ENCODE measurements at places on chromosomes 3 and 15.

GRCh38 chr15:60509470-60509869 is 30.5 kb upstream of the ICE2 start:
- no peak for DNase-seq

GRCh38 chr3:112092496-112093179 is 6.4 kb downstream of the C3orf52 start:
- DNase-seq = no peak

GRCh38 chr15:83062768-83063180 is 4.3 kb downstream of the BTBD1 start:
- no peak for DNase-seq

DNA sequence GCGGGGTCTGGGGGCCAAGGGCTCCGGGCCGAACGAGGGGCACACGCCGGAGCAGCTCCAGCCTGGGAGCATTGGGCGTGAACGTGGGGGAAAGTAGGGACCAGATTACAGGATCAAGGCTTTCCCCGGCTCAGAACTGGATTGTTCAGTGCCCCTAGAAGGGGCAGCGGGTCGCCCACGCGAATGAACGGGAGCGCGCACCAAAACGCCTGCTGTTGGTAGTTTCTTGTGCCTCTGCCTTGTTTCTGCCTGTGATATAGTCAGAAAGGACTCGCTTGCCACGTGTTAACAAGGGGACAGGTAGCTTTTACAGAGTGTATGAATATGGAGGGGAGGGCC is 1.1 kb downstream of the CASR start:
- no peak for DNase-seq

DNA sequence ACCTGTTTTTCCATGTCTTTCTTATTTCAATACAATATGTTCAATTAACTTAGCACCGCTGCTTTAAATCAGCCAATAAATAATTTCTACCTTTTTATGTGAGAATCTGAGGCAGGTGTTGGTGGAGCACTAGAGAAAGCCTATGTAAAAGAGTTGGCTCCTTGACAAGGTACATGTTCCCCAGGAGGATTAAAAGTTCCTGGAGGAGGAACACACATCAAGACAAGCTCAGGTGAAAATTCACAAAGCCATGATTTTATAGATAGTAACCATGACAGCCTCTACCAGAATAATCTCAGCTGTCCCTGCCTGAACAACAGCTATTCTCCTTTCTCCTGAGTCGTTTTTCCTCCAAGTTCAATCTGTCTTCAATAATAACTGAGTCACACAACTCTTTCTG is 3.4 kb upstream of the ZBED2 start:
- DNase-seq = no peak

- DNase-seq = no peak
Measured at GRCh38 chr3:115071166-115071565, 75.9 kb downstream of the ZBTB20 start.

DNA sequence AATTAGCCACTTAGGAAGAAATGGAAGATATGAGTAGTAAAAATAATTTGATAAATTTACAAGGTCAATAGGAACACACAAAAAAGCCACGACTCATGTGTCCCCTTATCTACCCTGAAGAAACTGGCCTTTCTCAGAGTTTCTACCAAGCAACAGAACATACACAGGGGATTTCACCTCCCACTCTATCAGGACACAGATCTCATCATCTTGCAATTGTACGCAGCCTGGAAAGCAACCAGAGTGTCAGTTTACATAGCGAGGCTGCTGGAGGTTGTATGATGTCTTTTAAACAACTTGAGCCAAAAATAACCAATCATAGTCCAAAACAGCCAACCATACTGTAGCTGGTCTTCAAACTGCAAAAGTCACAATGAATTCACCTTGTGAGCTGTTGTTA is 19.7 kb upstream of the LMOD3 start:
- DNase-seq = no peak

- DNase-seq = no peak
Measured at GRCh38 chr15:30062881-30063280, 19.9 kb upstream of the GOLGA8J start.

- no peak for DNase-seq
Measured at GRCh38 chr3:113222451-113223086, 11.2 kb downstream of the BOC start.

DNA sequence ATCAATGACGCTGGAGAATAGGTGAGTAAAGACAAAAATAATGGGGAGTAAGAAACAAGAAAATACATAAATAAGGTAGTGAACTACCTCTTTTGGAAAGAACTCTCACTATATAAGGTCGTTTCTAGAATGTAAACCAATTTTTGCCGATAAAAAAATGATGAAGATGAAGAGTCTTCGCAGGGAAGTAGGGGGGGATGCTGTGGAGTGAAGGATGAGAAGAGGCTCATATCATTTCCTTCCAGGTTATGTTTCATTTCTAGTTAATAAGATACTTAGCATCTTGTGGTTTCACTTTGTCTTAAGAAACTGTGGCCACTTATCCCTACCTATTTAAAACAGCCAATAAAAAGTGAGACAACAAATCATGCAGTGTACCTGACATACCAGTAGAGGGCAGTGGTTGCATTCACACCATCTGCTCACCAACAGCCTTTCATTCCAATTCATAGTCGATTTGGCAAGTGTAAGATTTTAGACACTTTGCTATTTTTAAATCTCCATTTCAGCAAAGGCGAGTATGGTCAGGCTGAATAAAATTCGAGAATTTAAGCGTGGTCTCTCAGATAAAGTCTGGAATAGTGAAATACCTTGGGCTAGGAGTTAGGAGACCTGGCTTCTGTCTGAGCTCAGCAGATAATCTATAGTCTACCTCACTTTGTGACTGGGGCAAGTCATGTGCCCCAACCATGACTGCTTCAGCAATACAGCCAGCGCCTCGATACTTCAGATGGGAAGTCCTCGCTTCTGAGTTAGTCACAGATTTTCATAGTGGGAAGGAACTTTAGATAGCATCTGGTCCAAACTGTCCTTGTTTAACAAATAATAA is 28.9 kb upstream of the ICE2 start:
- DNase-seq = peak; percentile 61

- DNase-seq = no peak
Measured at GRCh38 chr3:74532446-74532845, 82.0 kb downstream of the CNTN3 start.

- no peak for DNase-seq
Measured at GRCh38 chr3:129261894-129262293, 12.5 kb downstream of the COPG1 start.

GRCh38 chr3:190645932-190646460 is 132.1 kb downstream of the IL1RAP start:
- DNase-seq = no peak

DNA sequence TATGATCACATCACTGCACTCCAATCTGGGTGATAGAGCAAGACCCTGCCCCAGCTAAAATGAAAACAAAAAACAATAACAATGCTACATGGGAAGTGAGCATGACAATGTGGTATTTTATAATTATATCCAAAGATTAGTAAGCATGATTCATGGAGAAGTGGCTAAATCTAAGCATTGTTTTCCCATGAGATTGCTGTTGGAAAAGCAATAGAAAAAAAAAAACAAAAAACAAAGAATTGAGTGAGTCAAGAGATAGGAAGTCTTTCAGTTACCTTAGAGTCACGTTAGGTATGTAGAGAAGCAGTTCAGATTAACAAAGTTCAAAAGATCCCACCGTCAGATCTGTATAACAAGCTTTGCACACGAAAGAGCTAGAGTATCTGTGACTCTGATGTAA is 210.3 kb upstream of the CNTN6 start:
- no peak for DNase-seq

GRCh38 chr3:34008836-34009809 is 210.7 kb downstream of the PDCD6IP start:
- no peak for DNase-seq

GRCh38 chr3:9809239-9809614 is 835 bp upstream of the TTLL3 start:
- no peak for DNase-seq

- no peak for DNase-seq
Measured at GRCh38 chr3:29239376-29239775, 41.5 kb upstream of the RBMS3 start.

- DNase-seq = no peak
Measured at GRCh38 chr3:2114617-2115275, 16.1 kb downstream of the CNTN4 start.

DNA sequence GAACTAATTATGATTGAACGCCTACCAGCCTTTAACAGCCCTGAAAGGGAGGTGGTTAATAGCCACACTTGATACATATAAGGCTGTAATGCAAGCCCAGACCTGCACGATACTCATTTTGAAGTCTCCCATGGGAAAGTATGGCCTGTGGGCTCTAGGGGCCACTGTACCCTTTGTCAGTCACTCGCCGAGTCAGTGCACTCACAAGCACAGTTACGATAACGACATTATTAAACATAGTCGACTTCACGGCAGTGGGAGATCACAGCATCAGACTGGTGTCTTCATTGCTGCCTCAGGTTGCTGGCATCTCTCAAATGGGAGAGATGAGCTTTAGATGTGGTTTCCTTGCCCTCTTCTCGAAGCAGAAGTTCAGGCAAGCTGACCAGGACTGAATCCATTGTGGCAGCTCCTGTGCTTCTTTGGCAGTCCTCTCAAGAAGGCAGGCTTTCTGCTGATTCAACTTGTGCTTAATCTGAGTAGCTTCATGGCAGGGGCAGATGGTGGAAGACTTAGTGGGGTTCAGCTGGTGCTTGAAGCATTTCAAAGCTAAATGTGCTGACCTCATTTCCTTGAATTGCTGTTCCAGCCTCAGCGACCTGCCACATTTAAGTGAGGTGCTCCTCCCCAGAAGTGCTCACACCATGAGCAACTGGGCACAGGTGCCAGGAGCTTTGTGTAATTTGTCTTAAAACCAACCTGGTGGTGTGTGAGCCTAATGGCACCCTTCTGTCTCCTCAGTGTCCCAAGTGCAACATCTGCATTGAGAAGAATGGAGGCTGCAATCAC is 15.8 kb upstream of the P4HTM start:
- DNase-seq = no peak

Measured in iPS DF 6.9 (cell line).